ENCODE measurements at places on chromosomes 3 and 15. TPM values are rescaled to one million over a fixed set of nuclear protein-coding genes. Genes with fewer than 3 reads are reported as not detected.

- DNase-seq, result no peak
Observed at GRCh38 chr15:52164631-52165265, 26.4 kb downstream of the GNB5 start.

DNA sequence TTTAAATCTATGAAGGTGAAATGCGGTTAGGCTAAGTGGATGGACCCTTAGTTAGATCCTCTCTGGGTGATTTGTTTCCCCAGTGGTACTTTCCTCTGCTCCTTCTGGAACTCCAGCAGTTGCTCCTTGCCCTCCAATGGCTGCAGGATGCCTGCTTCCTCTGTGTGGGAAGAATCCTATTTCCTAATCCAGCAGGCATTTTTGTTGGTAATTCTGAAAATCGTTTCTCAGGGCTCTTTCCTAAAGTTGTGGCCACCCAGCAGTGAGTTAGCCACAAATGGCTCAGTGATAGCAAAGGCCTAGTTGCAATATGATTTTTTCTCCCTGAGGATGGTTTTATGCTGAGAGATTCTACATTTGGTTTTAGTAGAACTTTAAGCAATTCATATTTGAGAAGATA lies 332.3 kb upstream of the C2CD4B start:
- no peak for DNase-seq

CD47 gene
- 28.6 TPM for total RNA-seq

DNA sequence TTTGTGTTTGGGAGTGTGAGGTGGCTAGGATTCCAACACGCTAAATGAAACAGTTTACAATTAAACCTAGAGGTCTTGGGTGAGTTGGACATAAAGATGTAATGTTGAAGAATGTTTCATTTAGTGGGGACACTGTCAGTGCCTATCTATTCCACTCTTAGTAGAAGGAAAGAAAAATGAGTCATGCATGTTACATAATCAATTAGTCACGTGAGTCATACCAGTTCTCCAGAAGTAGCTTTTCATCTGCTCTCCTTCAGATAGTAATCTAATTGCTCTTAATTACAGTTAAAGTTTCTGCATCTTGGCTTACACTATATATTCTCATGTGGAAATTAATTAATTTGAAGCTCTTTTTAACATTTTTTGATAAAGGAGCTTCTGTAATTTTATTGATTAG lies 115.7 kb upstream of the P2RY1 start:
- DNase-seq, result no peak

GREM1 gene
- 36.3 TPM for total RNA-seq

LPP gene
- 0.04 TPM for total RNA-seq

- no peak for DNase-seq
Observed at GRCh38 chr3:154060238-154061000, 60.8 kb upstream of the ARHGEF26 start.

DNA sequence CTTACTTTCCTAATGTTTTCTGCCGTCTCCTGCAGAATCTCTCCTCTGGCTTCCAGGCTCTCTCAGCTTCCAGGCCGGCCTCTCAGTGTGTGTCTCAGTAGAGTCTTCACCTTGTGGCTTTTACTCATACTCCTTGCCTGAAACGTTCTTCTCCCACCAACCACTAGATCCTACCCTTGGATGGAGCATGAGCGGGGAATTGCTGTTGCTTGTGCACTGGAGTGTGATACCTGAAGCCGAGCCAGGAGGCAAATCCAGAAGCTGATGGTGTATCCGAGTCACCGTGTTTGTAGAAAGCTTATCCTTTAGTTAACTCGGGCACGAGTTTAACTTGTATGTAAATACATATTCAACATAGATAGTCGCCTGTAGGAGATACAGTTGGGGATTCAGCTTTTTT lies 285.0 kb upstream of the C2CD4B start:
- DNase-seq, result no peak

DNA sequence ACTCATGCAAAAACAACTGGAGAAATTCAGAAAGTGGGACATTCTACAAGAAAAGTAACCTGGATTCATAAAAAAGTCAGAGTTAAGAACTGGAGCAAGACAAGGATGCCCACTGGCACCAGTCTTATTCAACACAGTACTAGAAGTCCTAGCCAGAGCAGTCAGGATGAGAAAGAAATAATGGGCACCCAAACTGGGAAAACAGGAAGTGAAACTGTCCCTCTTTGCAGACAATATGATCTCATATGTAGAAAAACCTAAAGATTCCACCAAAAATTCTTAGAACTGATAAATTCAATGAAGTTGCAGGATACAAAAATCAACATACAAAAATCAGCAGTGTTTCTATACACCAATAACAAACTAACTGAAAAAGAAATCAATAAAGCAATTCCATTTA lies 37.4 kb downstream of the TXNRD3 start:
- no peak for DNase-seq

CBLB gene
- 15.7 TPM for total RNA-seq

GRCh38 chr3:117736846-117737245 lies 1027.3 kb downstream of the TUSC7 start:
- DNase-seq, result no peak

Data from SJCRH30 (cell line).